Hepatocyte (in vitro differentiated cells): ENCODE measurements at places on chromosomes 3 and 15.

DNA sequence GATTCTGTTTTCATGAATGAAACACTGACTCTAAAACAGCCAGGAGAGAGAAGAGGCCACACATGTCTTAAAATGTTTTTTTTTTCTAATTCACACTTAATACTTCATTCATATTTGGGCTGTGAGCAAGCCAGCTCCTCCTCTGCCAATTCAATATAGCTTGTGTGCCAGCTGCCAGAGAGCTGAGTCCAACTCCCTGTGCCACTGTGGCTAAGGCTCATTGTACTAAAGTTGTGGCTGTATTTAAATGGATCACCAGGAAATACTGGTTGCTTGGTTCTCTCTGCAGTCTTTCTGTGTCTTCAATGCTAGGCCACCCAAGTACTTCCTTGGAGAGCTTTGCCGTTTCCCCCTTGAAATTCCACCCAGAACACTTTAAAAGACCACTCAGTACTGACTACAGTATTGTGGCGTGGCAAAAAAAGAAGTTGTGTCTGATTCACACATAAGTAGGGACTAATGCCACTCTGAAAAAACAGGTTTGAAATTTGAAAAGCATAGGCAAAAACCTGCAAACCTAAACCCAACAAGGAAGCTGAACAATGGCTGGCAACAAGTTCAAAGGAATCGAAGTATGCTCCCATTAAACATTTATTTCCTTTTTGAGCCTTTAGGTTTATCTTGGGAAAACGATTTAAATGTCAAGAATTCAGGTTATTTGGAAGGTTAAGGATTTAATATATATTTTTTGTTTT, 524.7 kb downstream of the DIPK2A start:
- DNase-seq = no peak

- DNase-seq = no peak
These were observed 295.8 kb downstream of the GBE1 start for GRCh38 chr3:81465510-81466200.

- DNase-seq = no peak
These were observed 82.0 kb downstream of the CNTN3 start for GRCh38 chr3:74532446-74532845.

DNA sequence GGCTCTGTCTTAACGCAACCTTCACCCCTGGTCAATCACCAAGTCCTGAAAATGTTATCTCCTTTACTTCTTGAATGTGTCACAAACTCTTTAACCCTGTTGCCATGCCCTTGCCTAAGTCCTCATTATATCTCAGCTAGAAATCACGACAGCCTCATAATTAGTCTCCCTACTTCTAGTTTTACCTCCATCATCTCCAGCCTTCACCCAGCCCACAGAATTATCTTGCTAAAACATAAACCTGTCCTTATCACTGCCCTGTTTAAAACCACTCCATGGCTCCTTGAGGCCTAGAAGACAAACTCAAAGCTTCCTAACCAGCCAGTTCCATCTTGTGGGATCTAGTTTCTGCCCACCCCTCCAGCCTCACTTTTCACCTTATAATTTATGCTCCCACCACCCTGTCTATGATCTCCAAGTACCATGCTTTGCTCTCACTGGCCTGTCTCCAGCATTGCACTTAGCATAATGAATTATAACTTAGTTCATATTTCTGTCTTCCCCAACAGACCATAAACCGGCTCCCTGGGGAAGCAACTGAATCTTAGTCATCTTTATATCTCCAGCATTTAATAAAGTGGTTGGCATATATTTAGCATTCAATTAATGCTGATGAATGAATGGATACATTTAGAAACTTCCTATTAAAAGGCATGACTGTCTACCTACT, 39.2 kb downstream of the GPR176 start:
- DNase-seq = no peak

GRCh38 chr15:27111323-27111722, 140.3 kb downstream of the GABRG3 start:
- DNase-seq = no peak

DNA sequence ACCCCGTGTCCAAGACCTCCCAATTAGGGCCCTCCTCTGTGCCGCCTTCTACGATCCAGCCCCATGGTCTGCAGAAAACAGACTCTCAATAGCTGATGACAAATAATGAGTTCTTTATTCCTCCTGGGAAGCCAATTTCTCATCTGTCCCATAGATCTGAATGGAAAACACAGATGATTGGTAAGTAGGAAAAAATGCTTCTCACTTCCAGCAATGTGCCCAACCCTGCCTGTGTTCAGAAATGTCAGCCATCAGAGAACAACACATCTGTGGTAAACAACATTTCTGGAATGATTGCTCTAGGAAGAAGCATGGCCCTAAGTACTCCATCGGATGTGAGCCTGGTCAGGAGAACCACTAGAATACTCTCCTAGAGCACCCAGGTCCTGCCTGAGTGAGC, 240.5 kb upstream of the HES1 start:
- no peak for DNase-seq

DNA sequence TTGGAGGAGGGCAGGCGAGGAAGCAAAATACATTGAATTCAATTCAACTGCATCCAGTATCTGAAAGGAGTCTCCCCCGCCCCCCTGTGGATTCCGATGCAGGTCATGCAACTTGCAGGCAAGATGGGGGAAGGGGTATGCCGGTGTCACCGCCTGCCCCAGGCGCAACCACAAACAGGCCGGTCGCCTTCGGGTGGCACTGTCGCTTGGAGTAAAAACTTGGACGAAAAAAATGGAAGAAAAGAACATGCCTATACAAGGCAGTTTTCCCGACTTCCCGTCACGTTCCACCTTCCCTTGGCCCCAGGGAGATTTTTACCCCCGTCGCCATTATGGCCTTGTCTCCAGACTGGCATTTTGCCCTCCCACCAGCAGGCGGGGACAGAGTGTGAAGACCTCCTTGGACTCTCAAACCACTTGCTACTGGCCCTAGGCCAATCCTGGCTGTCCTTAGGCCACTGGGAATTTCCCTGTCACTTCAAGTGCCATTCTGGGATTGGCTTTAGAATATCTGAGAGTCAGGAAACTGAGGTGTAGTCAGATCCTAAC, 1.6 kb upstream of the NTRK3 start:
- peak; percentile 53 for DNase-seq

DNA sequence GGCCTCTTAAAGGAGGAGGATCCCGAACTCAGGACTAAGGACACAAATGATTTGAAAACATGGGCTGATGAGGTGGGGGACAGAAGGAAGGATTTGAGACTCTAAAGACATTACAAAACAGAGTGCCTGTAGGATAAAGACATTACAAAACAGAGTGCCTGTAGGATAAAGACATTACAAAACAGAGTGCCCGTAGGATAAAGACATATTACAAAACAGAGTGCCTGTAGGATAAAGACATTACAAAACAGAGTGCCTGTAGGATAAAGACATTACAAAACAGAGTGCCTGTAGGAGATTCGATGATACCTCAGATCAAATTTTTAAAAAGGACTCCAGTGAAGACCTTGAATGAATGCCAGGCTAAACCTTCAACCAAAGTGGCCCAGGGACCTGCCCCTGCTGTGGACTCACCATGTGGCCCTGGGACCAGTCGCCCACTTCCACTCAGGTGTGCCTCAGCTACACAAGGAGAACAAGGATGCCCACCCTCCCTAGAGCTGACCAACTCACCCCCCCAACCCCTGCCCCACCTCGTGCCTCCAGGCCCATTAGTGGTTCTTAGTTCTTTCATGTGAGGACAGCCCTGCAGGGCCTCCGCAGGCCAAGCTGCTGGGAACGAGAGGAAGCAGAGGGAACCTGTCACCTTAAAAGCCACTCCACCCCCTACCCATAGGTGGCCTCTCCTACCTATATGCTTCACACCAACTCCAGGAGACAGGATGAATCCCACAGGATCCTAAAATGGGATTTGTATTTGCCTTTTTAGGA, 59.8 kb downstream of the SH3BP5 start:
- DNase-seq = no peak

- DNase-seq = no peak
These were observed 18.2 kb downstream of the EIF3J start for GRCh38 chr15:44554934-44555723.

GRCh38 chr3:170730071-170730812, 139.8 kb downstream of the RPL22L1 start:
- DNase-seq = no peak

DNA sequence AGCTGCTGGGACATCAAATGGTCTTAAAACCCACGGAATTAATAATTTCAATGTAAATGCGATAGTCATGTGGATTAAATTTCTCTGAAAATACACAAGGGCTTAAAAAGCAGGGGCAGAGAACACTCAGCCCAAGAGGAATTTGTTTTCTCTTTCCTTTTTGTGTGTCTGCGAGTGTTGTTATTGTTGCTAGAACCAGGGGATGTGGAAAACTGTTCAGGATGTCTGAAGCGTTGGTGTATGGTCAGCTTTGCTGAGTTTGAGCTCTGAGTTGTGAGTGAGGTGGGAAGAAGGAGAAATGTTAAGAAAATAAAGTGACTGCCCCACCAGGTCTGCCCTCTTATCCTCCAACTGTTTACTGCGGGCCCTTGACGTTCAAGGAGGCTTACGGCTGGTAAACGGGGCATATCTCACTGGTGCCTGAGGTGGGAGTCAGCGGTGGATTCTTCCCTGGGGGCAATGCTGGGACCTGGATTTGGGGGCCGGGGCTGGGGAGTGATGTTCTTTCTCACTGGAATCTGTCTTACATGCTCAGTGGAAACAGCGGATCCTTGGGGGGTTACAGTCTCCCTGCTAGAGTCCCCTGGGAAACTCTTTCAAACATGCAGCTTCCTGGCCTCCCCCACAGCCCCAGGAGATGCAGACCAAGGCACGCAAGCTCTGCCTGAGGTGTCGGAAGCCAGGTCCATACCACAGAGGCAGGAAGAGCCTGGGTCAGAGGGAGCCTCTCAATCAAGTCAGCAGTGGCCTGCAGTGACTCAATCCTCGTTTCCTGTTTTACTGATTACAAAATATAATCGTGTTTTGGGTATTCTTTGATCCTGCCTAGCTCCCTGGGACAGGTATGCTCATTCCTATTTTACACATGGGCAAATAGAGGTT, 41.8 kb downstream of the ITGA11 start:
- DNase-seq = no peak

GRCh38 chr3:120767106-120767505, 24.6 kb downstream of the GTF2E1 start:
- peak; percentile 6 for DNase-seq

- no peak for DNase-seq
These were observed 355.3 kb upstream of the NR2F2 start for GRCh38 chr15:95975212-95975611.

DNA sequence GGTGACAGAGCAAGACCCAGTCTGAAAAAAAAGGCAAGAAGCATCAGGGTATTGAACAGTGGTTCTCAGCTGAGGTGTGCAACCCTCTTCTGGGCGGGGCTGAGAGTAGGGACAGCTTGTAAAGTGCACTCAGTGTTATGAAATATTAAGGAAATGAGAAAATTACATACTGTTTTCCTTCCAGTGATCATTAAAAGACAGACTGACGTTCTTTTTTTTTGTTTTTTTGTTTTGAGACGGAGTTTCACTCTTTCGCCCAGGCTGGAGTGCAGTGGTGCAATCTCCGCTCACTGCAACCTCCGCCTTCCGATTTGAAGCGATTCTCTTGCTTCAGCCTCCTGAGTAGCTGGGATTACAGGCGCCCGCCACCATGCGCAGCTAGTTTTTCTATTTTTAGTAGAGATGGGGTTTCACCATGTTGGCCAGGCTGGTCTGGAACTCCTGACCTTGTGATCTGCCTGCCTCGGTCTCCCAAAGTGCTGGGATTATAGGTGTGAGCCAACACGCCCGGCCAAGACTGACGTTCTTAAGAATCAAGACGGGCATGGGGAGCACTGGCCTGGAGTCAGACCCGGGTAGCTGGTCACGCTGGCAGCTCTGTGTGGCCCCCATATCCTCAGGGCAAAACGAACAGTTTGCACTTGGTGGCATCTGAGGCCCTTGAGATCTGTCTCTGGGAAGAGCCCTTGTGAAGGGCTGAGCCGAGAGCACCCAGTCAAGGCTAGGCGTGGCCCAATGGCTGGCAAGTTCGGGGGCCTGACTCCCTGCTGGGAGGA, 11.4 kb downstream of the MAN2A2 start:
- no peak for DNase-seq

DNA sequence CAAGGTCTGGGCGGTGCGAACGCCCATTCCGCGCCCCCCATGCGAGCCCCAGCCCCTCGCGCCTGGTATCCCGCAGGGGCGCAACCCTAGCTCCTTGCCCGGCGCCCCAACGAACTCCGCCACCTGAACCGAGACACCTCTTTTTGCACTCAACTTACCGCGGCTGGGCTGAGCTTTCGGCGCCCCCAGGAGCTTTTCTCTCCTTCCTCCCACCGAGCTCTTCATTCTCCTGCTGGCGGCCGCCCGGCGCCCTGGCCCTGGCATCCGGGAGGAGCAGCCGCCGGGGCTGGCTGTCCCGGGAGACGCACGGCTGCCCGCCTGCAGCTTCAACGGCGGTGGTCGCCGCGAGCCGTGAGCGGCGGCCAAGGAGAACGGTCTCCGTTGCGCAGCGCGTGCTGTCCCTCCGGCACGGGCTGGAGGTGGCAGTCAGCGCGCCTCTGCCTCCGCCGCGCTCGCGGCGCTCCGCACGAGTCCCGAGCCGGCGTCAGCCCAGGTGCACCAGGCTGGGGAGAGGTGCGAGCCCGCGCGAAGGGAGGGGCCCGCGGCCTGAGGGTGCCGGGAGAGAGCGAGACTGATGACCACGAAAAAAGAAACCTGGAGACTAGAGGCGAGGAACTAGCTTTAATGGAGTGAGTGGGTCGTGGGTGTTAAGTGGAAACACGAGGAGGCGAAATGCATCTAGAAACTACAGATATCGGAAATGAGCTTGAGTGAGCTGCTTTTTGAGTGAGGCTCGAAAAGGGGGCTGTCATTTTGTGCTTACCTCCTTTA, 621.5 kb upstream of the ZNF385D start:
- DNase-seq = peak; percentile 45

- DNase-seq = no peak
These were observed 755.5 kb downstream of the GBE1 start for GRCh38 chr3:81005992-81006391.

GRCh38 chr3:77526573-77527113, 486.7 kb downstream of the ROBO2 start:
- no peak for DNase-seq

DNA sequence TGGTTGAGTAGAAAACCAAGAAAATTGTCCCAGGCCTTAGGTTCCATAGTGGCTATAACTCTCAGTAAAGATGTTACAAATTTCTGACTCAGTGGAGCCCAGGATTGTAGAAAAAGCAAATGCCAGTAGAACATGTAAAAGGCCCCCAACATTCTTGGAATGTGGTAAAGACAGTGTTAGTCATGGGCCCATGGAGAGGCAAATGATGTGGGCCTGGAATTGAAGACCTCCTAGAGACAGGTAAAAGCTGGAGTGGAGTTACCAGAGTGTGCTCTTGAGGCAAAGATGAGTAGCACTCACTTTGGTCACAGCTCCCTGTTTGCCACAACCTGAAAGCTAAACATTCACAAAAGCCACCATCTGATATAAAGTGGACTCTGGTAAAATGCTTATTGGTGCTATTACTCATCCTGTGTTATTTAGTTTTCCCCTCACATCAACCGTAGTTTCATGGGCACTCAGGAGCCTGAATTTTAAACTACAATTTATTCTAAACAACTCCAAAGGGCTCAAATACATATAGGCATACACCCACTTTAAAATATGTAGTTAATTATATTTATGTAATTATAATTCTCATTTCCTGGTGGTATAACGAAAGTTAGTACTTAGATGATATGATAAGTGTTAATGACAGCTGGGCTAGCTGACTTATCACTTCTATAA, 359.6 kb upstream of the NECTIN3 start:
- DNase-seq = no peak

- no peak for DNase-seq
These were observed 64.4 kb upstream of the IGF1R start for GRCh38 chr15:98583771-98584430.

GRCh38 chr3:127762077-127762786, 60.1 kb downstream of the MGLL start:
- DNase-seq = no peak
